ENCODE measurements at places on chromosomes 11 and 22.

DNA sequence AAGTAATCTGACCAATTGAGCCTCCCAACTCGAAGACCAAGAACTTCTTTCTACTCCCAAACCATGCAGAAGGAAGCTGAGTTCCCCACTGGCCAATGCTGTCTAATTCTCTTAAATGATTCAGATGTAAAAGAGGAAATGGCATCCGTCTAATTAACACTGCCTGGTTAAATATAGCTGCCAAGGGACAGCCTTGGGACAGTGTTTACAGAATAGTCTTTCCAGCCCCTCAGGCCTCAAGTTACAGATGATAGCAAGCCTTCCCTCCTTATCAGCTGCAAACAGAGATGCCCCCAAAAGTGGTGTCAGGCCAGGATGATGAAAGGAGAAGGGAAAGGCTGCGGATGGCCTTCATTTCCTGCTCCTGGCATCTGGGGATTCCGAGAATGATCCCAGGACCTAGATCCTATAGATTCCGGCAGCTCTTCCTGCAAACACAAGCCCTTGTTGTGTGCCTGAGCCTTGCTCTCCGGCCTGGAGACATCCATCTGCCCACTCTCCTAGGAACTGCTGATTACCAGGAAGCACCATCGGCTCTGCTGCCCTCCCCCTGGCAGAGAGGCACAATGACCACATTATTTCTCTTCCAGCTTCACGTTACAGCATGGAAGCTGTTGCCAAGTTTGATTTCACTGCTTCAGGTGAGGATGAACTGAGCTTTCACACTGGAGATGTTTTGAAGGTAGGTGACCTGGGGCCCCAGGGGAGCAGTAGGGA, 13.5 kb upstream of the TMA7B start:
- no peaks in the 10 kb centered on the region for H3K27me3 ChIP-seq
- DNase-seq: no peak
- no peak overlapping the region for H3K27ac ChIP-seq
- H3K36me3 ChIP-seq: no peaks in the 10 kb centered on the region

GRCh38 chr11:107665018-107665417, 46.8 kb downstream of the SLN start:
- H3K36me3 ChIP-seq: no peaks in the 10 kb centered on the region
- DNase-seq: no peak
- no peak overlapping the region for H3K4me3 ChIP-seq
- H3K27me3 ChIP-seq: no peaks in the 10 kb centered on the region

DNA sequence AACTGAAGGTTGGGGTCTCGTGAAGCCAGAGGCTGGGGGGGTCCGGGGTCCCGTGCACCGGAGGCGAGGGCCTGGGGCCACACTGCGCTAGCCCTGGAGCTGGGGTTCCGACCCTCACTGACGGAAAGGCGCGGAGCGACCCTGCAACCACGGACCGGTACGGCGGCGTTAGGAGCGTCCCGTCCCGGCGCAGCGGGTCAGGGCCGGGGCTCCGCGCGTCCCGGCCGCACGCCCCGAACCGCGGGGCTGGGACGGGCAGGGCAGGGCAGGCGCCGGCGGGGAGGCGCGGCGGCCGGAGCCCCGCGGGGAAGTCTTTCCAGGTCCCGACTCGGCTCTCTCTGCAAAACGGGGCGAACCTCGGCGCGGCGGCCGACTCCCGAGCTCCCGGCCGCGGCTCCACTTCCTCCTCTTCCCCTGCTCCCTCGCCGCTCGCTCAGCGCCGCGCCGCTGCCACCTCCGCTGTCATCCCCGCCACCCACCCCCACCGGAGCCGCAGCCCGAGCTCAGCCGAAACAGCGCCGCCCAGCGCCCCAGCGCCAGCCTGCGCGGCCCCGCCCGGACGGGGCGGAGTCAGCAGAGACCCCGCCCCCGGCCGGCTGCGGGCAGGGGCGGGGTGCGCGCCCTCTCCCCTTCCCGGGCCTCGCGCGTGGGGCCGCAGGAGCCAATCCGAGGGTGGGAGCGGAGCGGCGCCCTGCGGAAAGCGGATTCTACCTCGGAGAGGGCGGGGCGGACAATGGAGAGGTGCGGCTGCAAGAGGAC, at the start of gene GDPD5:
Gene GDPD5 (minus strand): TSS at position 509 of the 759 bp plus-strand sequence. CDS start 48,206 bp downstream, outside the sequence.
- peak within 1 kb of the TSS; percentile 76 for H3K4me3 ChIP-seq
- peaks cover 28% of the 10 kb centered on the region for H3K4me1 ChIP-seq
- peak; percentile 88 for DNase-seq
- H3K27me3 ChIP-seq: no peaks in the 10 kb centered on the region

- DNase-seq: no peak
- no peak overlapping the region for H3K4me3 ChIP-seq
These were observed 364.9 kb downstream of the FAT3 start for GRCh38 chr11:92589512-92589911.
